Thoracic aorta (tissue), 2 donors: ENCODE measurements at places on chromosomes 16 and 17. TPM values are rescaled to one million over a fixed set of nuclear protein-coding genes. Genes with fewer than 3 reads are reported as not detected.

SLC47A1 gene
- 4.1 TPM for total RNA-seq

DNA sequence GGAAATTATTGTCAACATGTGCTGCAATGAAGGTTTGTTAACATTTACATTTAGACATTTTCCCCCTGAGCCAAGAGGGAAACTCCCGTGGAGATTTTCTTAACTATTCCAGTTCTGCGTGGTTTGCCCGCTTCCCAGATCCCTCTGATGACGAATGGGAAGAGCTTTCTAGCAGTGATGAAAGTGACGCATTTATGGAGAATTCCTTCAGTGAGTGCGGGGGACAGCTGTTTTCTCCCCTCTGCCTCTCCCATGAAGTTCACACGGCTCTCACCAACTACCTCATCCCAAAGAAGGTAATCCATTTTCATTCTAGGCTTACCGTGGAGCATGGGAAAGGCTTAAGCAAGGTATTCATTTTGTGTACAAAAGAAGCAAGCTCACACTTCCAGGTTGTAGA, 18.2 kb downstream of the HEATR3 start:
- no peak for DNase-seq

CCL18 gene
- total RNA-seq, result 22.8 TPM

- no peak for DNase-seq
Measured at GRCh38 chr17:10336393-10336792, 36.4 kb downstream of the MYH13 start.

DNA sequence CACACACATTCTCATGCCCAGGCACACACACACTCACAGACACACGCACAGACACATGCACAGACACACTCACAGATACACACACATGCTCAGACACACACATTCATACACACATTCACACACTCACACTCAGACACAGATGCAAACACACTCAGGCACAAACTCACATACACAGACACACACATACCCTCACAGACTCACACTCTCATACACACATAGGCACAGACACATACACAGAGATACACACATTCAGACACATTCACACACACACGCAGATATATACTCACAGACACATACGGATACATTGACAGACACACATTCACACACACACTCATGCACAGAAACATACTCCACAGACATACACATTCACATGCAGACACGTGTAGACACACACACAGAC, 89.6 kb downstream of the RBFOX3 start:
- DNase-seq, result no peak
